ENCODE measurements at places on chromosomes 2 and 18.

GRCh38 chr2:26157580-26157979 is 15.3 kb upstream of the GAREM2 start:
- no peak for DNase-seq

DNA sequence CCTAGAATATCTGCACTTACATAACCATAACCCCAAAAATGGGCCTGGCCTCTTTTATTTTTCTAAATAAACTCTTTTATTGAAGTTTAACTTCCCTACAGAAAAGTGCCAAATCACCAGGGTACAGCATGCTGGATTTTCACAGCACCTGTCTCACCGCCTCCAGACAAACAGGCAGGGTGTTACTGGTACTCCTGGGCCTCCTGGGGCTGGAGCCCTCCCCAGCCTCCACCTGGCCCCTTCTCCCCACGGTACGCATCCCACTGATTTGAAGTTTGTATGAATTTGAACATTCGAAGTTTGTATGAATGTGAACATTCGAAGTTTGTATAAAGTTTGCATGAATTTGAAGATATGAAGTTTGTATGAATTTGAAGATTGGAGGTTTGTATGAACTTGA is 232.1 kb downstream of the NDUFA10 start:
- no peak for DNase-seq

DNA sequence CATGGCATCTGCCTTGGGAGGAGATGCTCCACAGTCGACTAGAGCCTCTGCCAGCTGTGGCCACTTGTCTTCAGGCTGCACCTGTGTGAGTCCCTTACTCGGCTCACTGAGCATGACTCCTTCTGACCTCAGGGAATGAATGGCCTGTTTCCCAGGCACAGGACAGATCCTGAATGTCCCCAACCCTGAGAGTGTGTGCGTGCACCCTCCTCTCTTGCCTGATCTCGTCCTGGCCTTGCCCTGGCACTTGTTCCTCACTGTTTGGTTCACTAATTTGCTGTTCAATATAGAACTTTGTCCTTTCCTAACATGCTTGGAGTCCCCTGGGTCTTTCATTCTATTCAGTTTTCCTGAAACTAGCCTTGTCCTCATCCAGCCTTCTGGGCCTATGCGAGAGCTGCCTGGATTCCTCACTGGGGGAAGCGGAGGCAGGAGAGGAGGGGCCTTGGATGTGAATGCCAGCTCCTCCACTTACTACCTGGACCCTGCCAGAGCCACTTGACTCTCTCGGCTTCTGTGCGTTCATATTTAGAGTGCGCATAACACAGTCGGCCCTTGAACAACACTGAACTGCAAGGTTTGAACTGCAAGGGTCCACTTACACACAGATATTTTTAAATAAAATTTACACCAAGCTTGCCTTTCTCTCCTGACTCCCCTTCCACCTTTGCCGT is 184.8 kb downstream of the ACKR3 start:
- no peak for DNase-seq

- no peak for DNase-seq
Measured at GRCh38 chr2:33002863-33003262, 56.1 kb downstream of the LTBP1 start.

All from SW 1271 (cell line).